ENCODE measurements at places on chromosomes 11 and 22.

- no peak for DNase-seq
Observed at GRCh38 chr11:122309262-122309925, 193.4 kb upstream of the BLID start.

GRCh38 chr11:120130991-120131760, 6.7 kb downstream of the TRIM29 start:
- no peak for DNase-seq

DNA sequence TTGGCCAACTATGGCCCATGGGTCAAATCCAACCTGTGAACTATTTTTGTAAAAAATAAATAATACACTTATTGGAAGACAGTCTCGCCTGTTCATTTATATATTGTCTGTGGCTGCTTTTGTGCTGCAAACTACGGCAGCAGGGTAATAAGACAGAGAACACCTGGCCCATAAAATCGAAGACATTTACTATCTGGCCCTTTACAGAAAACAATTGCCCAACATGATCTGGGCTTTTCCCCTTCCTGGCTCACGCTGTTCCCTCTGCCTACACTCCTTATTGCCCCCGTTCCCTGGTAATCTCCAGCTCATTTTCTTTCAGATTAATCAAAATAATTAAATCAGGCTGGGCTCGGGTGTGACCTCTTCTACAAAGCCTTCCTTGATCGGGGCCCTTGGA, 5.6 kb downstream of the PLAAT2 start:
- DNase-seq, result no peak

GRCh38 chr11:94128291-94128745, 323 bp upstream of the PANX1 start:
- no peak for DNase-seq

- DNase-seq, result peak; percentile 62
Observed at GRCh38 chr11:122633219-122633829, 22.2 kb upstream of the UBASH3B start.

DNA sequence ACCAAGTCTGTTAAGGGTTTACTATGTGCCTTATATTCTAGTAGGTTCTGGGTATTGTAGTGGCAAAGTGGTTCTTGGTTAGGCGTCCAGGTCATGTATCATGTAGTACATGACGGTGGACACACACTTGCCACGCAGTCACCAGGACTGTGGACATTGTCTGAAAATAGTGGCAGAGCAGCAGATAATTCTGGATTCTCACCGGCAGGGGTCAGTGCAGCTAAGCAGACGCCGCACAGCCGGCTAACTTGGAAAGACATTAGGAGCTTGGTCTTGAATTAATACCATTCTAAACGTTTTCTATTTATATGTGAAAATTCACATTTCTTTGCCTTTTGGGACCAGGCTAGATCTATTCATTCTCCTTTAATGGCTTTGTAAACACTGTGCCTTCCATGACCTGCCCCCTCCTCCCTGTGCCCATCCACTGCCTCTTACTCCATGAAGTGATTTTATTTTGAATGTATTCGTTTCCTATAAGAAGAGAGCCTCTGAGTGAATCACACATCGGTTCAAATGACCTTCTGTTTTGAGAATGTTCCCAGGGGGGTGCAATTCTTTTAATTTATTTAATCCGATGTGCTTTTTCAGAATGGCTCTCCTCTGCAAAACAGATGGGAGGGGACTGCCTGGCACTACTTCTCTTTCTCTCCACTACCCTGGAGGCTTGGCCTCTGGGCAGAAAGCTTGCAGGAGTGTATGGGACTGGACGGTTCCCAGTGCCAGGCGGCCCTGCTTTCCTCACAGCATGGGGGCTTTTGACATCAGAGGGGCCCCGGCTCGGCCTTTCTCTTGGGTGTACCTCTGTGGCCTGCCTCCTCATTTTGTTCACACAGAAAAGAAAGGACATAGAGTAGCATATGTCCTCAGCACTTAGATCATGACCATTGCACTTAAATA, 378.0 kb downstream of the NTM start:
- DNase-seq, result peak; percentile 24

DNA sequence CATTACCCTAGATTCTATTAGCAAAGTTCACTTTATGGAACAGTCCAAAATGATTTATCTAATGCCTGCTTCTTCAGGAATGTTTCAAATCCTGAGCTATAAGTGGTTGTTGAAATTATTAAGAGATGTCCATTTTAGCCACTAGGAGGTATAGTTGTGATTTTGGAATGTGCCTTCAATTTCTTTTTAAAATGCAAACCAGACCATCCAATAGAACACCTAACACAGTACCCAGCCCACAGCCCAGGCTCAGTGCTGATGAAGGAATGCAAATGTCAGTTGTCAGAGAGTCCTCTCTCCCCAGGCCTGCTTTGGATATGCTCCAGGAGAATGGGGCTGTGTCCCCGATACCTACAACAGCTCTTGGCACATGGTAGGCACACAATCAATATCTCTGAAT, 85.8 kb upstream of the E2F8 start:
- DNase-seq, result peak; percentile 14

DNA sequence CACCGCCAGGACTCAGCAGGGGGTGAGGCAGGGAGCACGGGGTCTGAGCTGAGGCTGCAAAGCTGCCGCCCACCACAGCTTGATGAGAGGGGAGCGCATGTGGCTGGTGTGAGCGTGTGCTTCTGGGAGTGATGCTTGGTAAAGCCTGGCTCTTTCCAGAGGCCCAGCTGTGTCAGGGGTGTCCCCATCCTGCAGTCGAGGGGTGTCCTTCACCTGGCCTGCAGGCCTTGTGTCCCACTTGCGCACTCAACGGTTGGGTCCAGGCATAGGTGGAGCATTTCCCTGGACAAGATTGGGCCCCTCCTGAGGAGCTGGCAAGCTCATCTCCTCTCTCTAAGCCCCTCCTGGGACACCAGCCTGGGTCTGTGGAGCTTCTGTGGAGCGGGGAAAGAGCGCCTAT, 273.9 kb downstream of the TBC1D22A start:
- DNase-seq, result no peak

GRCh38 chr11:24496736-24497725, at the start of gene LUZP2:
TSS of gene LUZP2 (plus strand) at chr11:24497053.
- peak; percentile 29 for DNase-seq

GRCh38 chr11:2752204-2752770, 52.5 kb upstream of the KCNQ1OT1 start:
- peak; percentile 53 for DNase-seq

- peak; percentile 74 for DNase-seq
Observed at GRCh38 chr11:65559951-65560537, 1.9 kb upstream of the LTBP3 start.

DNA sequence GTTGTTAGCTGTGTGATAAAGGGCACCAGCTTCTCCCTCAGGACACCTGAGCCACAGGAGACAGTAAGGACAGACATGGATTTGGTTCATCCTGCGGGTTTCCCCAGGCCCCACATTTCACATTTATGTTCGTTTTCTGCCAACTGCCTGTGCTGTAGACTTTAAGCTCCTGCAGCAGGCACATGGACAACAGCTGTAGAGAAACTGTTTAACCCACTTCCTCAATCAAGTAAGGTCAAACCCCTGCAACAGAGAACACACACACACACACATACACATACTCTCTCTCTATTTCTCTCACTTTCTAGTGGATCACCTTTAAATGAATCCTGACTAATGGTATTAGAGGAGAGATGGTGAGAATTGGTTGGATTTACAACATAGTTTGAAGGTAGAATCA, 90.7 kb downstream of the C11orf87 start:
- DNase-seq, result no peak

GRCh38 chr11:112925516-112926310, 35.5 kb upstream of the NCAM1 start:
- DNase-seq, result no peak

DNA sequence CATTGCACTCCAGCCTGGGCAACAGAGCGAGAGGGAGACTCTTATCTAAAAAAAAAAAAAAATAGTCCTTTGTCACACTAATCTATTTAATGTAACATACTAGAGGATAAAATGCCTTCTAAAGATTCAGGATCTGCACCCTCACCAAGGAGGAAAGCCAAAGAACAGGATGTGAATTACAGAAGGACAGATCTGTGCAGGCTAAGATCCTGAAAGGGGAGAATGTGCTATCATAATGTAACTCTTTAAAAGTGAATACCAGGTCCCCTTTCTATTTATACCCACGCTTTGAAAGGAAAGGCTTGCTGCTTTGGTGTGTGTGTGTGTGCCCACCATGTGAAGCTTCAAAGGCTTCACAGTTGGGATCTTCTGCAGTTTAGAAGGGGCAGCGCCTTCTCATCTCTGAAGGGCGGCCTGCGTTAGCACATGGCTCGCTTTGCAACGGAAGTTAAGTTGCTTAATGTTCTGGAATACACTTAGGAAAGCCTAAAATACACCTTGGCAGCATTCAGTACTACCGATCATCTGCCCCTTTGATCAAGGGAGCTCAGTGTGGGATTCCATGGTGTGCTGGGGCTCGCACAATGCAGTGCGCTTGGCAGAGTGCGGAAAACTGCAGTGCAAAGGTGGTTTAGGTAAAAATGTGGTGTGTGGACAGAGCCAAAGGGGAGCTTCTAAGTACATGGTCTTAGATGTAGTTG, 6.8 kb downstream of the CECR2 start:
- DNase-seq, result no peak

GRCh38 chr11:117717485-117718314, 79.3 kb downstream of the DSCAML1 start:
- no peak for DNase-seq

DNA sequence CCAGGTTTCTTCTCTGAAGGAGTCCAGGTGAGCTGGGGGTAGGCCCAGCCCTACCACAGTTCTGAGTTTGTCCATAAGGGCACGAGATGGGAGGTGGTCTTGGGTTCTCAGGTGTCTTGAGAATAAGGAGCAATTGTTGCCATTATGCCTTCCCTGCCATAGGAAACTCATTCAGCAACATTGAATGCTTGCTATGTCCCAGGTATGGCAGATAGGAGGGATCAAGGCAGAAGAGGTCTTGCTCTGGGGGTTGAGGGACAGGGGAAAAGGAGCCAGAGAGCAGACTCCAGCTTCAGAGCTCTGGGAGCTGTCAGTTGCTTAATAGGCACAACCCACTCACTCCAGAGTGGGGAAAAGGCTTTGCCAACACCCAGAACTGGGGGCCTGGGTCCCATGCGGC, 4.3 kb downstream of the SELENOM start:
- DNase-seq, result no peak

- DNase-seq, result no peak
Observed at GRCh38 chr11:95699631-95700470, 89.7 kb downstream of the FAM76B start.

GRCh38 chr11:45048313-45048841, 97.7 kb upstream of the TP53I11 start:
- DNase-seq, result no peak

GRCh38 chr11:117327567-117328374, at the start of gene CEP164:
TSS of gene CEP164 (plus strand) at chr11:117327854. CDS start at chr11:117338587, 10,733 bp downstream.
- DNase-seq, result peak; percentile 99

GRCh38 chr11:104876861-104877431, 21.3 kb downstream of the CASP12 start:
- no peak for DNase-seq

All from HTR-8/SVneo (cell line).